ENCODE measurements at places on chromosomes 2 and 18. TPM values are rescaled to one million over a fixed set of nuclear protein-coding genes. Genes with fewer than 3 reads are reported as not detected.

The CNDP2 gene
- total RNA-seq: 65.7 TPM

The PROKR1 gene
- 0.08 TPM for total RNA-seq

The MYCN gene
- 0.43 TPM for total RNA-seq

GRCh38 chr2:67516899-67517530 is 119.9 kb downstream of the ETAA1 start:
- no peak for DNase-seq

DNA sequence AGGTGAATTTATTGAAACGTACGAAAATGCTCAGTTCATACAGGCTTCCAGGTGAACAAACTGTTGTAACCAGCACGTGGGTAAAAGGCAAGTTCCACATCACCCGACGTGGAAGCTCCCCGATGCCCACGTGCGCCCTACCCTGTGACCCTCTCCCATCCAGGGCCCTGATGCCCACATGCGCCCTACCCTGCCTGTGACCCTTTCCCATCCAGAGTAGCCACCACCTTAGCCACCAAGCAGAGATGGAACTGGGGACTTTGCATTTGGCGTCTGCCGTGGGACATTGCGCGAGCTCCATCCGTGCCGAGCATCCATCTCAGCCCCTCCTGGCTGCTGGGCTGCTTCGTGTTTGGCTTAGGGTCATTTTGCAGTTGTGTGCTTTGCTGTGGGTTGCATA is 37.5 kb downstream of the ANO7 start:
- DNase-seq: no peak

DNA sequence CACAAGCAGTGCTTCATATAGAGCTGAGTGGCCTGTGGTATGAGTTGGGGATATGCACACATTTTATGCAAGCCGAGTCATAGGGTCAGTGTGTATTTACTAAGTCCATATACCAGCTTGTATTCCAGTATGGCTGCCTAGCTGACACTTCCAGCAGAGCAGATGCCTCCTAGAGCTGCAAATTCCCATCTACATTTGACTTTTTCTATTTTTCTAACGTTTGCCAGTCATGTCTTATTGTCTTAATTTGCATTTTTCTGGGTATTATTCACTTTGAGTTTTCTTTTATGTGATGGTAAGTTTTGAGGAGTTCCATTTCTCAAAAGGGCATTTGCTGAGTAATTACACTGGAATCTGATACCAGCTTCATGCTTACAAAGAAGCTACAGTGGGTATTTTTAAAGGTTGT is 334.5 kb upstream of the CDH2 start:
- no peak for DNase-seq

- DNase-seq: no peak
These were observed 119.0 kb downstream of the CERS6 start for GRCh38 chr2:168574856-168575630.

DNA sequence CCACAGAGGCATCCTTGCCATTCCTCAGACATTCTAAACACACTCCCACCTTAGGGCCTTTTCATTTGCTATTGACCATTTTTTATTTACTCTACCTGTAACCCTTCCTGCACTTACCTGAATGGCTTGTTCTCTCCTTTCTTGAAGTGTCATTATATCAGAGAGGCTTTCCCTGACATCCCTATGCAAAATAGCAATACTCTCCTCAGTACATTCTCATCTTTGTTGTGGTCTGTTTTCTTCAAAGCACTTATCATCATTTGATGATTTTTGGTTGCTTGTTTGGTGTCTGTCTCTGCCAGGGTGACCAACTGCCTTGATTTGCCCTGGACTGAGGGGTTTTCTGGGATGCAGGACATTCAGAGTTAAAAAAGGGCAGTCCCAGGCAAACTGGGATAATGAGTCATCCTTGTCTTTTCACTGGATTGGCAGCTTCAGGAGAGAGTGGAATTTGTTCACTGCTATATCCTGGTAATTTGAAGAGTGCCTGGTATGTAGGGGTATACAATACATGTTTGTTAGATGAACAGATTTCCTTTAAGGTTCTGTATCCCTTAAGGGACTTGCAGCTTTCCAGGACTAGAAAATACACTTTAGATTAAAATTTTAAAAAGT is 102.4 kb downstream of the BABAM2 start:
- no peak for DNase-seq

- no peak for DNase-seq
These were observed 170.6 kb downstream of the SLC8A1 start for GRCh38 chr2:40281021-40281940.

GRCh38 chr18:41872206-41872605 is 82.8 kb upstream of the PIK3C3 start:
- DNase-seq: no peak

- no peak for DNase-seq
These were observed 75.8 kb downstream of the ARHGEF4 start for GRCh38 chr2:130912471-130912870.

DNA sequence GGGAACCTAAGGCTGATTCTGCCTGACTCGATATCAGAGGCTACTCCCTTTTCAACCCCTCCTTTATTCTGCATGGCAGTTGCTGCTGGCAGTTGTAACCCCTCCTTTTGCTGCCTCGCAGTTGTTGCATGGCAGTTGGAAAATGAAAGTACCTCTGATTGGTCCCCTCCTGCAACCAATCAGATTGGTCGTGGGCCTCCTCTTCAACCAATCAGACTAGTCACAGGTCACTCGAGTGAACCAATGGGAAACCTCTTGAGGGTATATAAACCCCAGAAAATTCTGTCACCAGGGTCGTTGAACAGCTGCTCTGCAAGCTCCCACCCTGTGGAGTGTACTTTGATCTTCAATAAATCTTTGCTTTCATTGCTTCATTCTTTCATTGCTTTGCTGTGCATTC is 294.3 kb upstream of the SLC8A1 start:
- DNase-seq: no peak

DNA sequence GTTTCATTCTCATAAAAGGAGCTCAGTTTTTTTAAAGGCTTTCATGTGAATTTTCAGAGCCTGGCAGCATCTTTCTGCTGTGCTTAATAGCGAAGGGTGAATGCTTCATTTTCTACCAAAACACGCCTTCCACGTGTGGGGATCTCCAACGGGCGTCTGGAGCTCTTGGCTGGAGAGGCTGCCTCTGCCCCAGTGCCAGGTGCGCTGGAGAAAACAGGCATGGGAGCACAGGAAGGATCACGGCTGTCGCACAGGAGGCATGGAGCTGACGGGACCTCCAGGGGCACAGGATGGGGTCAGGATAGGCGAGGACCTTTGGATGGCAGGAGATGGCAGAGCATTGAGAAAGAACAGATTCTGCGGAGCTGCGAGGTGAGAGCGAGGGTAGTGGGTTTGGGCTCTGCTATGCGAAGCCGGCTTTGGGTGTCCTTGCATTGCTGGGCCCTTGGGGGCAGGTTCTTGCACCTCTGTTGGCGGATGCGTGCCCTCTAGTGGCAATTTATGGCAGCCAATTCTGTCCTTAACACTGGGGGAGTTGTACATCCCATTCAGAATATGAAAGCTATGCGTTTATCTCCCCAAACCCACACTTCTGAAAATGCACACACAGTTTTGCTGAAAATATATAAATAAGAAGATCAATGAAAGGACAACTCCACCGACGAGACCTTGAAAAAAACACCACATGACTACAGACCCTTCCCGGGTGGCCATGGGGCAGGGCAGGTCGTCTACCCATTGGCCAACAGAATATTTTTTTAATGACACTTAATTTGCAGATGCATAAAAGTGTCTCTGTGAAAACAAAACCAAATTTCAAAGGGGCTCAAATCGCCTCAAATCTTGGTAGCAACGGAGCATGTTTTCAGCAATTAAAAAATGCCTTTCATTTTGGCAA is 90.4 kb upstream of the SLC35G4 start:
- DNase-seq: no peak

GRCh38 chr2:83224591-83225200 is 1234.4 kb downstream of the SUCLG1 start:
- no peak for DNase-seq

DNA sequence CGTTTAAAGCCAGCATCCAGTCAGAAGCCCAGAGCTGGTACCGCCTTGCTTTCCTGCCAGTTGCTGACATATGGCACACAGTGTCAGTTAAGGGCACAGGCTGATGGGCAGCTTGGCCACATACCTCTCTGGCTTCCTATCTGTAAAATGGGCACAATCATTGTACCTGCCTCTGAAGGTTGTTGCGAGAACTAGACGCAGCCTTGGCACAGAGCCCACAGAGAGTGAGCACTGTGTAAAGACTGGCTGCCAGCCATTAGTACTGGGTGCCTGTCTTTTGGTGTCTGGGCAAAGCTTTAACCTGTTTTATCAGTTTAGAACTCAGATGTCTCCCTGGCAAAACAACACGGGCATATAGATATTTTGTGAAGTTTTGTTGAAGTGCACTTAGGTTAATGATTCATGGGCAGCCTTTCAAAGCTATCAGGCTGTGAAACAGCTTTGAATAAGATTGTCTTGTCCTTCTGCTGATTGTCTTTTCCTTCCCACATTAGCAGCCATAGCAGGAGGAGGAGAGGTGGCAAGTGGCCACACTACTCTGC is 269.5 kb downstream of the NEDD4L start:
- DNase-seq: no peak

GRCh38 chr2:147630585-147630984 is 214.2 kb upstream of the ACVR2A start:
- no peak for DNase-seq

DNA sequence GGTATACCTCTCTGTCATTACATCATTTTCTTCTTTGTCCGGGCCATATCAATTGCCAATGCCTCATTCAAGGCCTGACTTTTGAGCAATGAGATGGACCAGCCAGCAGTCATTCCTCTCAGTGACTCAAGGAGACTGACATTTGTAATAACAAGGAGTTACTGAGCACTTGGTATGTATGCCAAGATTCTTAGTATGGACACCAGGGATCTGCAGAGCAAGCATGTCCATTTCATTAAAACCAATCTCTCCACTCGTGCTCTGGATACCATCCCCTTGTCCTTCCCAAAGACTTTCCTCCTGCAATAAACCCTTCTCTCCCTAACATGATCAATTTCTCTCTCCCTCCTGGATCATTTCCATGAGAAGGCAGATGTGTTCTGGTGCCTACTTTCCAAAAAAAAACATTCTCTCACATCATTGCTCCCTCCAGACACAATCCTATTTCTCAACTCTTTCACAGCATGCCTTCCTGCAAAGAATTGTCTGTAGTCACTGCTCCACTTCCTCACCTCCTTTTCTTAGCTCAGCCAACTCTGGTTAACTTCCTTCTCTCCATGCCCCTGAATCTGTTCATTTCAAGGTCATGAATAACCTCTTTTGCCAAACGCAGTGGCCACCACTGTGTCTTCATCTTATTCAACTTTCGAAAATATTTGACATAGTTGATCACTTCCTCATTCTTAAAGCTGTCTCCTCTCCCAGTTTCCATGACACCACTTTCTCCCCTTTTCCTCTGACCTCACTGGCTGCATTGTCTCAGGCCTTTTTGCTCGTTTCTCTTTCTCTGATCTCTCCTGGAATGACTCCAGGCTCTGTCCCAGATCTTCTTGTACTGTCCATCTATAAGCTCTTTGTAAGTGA is 102.8 kb upstream of the CYP1B1 start:
- no peak for DNase-seq

DNA sequence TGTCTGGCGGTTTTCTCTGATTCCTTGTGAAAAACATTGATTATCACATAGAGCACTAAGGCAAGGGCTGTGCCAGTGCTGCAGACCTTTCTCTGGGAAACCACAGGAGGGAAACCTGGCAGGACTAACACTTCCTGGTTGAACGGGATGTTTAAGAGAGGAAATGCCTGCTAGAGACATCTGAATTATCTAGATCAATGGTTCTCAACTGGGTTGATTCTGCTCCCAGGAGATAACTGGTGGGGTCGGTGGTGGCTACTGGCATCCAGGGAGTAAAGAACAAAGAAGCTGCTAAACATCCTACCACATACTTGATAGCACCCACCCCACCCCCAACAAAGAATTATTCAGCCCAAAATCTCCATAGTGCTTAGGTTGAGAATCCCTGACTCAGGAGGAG is 37.5 kb downstream of the DDX18 start:
- DNase-seq: no peak

DNA sequence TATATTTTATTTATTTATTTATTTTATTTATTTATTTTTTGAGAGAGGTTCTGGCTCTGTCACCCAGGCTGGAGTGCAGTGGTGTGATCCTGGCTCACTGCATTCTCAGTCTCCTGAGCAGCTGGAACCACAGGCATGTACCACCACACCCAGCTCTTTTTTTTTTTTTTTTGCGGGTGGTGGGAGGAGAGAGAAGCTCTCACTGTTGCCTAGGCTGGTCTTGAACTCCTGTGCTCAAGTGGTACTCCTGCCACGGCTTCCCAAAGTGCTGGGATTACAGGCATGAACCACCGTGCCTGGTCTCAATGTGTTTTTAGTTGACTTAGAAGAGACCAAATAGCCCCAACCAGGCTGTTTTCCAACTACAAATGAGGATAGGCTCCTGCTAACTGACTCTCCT is 80.7 kb downstream of the PDCL3 start:
- no peak for DNase-seq

- no peak for DNase-seq
These were observed 24.6 kb downstream of the FECH start for GRCh38 chr18:57561728-57562423.

- no peak for DNase-seq
These were observed 176.0 kb downstream of the MGAT5 start for GRCh38 chr2:134429886-134430285.

DNA sequence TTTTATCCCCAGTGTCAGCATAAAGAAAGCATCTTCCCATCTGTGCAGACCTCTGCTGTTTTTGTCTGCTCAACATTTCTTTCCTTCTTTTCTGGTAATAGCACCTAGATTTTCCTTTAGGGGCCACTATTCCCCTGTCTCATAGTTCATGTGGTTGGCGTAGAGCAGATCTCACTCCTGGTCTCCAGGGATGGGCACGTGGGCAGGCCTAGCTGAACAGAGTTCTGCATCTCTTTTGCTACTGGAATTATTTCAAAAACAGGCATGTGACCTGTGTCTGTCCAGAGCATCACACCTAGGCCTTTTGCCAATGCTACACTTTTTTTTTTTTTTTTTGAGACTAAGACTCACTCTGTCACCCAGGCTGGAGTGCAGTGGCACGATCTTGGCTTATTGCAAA is 17.7 kb upstream of the ICOS start:
- DNase-seq: no peak

DNA sequence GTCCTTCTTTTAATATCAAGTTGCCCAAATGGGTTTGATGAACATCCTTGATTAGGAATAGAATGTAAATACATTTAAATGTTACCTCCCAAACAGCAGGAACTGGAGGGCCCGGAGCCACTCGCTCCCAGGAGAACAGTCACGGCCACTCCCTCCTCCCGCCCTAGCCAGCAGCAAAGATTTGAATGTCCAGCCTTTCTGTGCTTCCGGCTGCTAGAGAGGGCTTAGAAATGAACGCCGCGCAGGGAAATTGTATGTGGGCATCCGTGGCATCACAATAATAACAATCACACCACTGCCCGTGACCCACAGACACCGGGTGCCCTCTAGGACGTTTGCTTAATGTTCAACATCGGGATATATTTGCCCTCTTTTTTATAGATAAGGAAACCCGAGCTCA is 164.9 kb upstream of the SALL3 start:
- DNase-seq: peak; percentile 62

GRCh38 chr18:13797157-13797611 is 26.8 kb upstream of the MC5R start:
- no peak for DNase-seq

GRCh38 chr2:1134629-1135028 is 184.0 kb downstream of the SNTG2 start:
- no peak for DNase-seq
